ENCODE measurements at places on chromosomes 1 and 21.
A peak's percentile ranks its signal among the peaks of the same experiment; 100 is the strongest.

GRCh38 chr1:161738627-161739287 lies 10.8 kb upstream of the DUSP12 start:
- DNase-seq = peak; percentile 34

- no peak for DNase-seq
Observed at GRCh38 chr1:173002891-173003838, 47.6 kb downstream of the TNFSF18 start.

DNA sequence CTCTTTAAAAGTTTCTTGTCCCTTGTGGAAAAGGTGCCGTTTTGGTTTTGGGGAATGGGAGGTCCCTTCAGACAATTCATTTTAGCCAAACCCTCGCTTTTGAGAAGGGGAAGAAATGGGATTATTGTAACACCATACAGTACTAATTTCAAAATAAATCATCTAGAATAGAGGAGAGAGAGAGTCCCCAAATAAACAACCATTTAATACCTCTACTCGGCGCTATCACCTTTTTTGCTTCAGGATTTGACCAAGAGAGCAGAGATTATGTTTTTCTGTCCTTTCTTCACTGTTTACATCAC lies 770 bp upstream of the RC3H1 start:
- no peak for DNase-seq

DNA sequence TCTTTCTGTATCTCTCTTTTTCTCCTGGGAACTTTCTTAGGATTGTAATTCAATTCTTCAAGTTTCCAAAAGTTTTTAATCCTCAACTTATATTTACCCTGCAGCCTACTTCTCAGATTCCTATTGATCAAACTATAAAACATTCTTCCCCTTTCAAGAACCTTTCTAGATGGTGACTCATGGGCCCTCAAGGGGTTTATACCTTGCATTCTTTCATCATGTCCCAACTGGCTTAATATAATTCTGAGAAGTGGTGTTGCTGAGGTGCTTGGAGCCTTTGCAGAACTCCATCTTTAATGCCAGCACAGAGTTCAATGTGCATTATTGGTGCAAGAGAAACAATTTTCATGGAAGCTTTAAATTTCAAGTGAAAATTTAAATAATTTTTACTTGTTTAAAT lies 273.4 kb downstream of the VAV3 start:
- no peak for DNase-seq

GRCh38 chr1:209618756-209619420 lies 33.3 kb downstream of the LAMB3 start:
- no peak for DNase-seq

DNA sequence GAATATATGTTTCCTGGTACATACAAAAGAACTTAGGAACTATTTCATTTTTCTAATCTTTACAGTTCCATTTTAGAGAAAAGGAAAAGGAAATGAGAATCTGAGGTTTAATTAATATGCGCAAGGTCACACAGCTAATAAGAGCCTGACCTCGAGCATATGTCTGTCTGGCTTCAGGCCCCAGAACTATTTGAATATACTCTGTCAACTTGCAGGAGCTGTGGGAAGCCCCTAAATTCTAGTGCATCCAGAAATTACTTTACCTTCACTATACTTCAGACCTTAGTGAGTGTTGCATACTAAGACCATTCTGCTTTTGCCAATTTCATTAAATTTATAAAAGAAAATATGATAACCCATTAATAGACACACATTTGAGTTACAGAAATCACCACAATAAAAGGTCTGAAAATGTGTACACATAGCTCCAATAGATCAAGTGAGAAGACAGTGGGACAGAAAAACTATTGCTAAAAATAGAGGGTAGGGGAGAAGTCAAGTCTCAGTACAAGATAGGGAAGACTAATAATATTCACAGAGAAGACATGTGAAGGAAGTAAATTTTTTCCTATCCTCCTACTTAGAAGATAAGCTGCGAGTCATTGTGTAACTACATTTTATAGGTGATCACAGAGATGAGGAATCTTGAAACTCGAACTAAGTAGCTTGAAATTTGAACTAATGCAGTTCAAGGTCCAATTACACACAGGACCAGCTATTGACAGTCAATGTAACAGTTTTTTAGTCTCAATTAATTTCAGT lies 3.8 kb downstream of the RGS13 start:
- no peak for DNase-seq

DNA sequence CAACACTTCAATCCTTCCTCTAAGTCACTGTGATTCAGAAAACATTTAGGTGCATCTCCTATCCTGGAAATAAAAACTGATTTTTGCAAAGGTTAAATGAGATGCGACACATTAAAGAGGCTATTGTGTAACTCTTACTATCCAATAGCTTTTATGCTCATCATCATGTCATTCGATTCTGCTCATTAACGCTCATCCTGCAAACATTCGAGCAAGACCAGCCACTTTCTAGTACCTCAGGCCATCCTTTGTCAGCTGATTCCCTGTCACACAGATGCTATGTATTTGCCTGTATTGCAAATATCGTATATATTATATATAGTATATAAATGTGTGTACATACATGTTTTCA lies 131.6 kb downstream of the TLR5 start:
- no peak for DNase-seq

- DNase-seq = no peak
Observed at GRCh38 chr1:224338150-224338838, 8.3 kb upstream of the NVL start.

DNA sequence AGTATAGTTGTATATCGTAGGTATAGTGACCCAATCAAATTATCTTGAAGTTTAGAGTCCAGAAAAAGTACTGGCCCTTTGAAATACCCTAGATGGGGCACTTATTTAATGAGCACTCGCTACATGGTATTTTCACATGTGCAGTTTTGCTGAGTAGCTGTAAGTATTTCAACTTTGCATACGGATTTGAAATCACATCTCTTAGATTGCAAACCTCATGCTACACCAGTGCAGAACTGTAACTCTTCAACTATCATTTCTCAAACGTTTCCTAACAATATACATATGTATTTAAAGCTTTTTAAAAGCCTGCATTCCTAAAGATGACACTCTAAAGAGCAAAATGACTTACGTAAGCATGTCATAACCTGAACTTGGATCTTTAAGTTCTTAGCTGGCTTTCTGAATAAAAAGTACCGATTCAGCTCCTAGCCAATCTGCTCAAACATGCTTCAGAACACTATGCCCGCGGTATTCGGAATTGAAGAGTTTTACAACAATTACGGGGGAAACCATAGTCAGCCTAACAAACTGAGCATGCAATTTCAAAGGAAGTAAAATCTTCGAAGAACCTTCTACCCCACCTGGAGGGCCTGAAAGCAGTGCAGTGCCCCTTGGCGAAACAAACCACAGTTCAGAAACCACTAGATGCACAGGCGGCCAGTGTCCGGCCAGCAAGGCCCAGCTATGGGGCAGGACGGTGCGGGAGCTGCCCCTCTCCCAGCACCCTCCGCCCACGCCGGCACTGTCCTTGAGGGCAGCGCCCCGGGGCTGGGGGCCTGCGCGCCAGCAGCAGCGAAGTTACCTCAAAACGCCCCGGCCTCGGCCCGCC lies 863 bp downstream of the FH start:
- peak; percentile 24 for DNase-seq

GRCh38 chr21:21612466-21612865 lies 614.3 kb downstream of the NCAM2 start:
- DNase-seq = no peak

DNA sequence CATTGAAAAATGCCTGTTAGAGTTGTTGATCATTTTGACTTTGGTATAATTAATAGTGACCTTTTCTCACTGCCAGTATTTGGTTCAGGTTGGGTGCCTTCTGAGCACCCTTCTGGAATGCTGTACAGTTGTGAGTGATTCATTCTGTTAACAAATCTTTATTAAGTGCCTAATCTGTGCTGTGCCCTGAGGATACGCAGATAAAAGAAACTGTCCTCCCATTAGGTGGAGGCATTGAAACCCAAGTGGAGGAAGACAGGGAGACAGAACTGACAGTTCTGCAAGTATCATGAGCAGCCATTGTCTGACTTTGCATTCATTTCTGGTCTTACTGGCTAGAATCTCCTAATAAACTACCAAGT lies 76.1 kb upstream of the ZNF326 start:
- DNase-seq = no peak

DNA sequence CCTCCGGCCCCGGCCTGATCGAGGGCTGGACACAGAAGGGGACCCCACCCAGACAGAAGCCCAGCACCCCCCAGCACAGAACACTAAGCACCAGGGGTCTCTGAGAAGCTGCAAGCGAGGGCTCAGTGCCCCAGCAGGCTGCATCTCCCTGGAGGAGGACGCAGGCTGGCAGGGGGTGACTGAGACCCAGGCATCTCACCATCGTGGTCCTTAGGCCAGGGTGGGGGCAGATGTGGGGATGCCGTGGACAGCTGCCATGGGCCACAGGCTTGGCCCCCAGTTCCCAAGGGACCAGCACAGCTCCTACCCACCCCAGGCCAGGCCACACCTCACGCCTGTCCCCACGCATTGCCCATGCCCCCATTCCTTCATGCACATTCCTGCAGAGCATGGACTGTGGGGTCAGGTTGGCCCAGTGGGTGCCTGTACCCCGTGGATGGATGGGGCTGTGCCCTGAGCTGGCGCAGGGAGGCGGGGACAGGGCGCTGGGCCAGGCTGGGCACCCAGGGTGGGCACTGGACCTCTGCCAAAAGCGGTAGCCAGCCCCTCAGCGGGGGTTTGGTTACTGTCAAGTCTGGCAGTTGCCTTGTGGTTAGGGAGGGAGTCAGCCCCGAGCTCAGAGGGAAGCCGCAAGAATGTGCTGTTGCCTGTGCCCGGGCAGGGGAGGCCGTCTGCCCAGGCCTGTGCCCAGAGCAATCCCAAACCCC lies 61.5 kb downstream of the ARHGEF16 start:
- no peak for DNase-seq

GRCh38 chr1:94486990-94487389 lies 54.6 kb downstream of the F3 start:
- DNase-seq = no peak

DNA sequence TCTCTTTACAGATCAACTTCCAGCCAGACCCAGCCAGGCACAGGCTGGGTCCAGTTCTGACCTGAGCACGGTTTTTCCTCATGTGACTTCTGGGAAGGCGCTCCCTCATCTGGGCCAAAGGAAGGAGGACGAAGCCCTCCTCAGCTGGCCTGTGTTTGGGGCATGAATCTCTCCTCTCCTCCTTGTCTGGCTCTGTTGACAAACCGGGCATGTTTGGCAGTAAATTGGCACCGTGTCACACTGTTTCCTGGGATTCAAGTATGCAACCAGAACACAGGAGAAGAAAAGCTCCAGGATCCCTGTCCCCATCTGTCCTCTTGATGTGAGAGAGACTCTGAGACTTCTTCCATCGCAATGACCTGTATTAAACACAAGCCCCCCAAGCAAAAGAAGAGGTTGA lies 18.3 kb downstream of the NECAP2 start:
- no peak for DNase-seq

- no peak for DNase-seq
Observed at GRCh38 chr1:186494832-186495271, 33.9 kb upstream of the PDC start.

- DNase-seq = no peak
Observed at GRCh38 chr1:210234329-210234757, 1.7 kb downstream of the SERTAD4 start.

DNA sequence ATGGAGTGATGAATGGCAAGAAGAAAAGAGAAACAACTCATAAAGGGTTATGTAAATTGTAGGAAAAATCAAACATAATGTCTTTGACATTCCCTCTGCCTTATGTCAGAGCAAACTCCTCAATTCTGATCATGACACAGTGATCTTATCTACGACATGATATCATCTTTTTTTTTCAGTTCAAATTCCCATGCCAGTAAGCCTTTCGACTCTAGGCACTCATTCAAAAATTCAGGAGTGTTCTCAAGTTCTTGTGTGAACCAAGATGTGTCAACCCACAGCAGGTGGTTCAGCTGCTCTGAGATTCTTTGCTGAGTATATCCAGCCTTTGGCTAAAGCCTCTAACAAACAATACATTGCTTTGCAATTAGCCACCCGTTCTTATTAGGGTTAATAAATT lies 97.1 kb upstream of the ESRRG start:
- no peak for DNase-seq

DNA sequence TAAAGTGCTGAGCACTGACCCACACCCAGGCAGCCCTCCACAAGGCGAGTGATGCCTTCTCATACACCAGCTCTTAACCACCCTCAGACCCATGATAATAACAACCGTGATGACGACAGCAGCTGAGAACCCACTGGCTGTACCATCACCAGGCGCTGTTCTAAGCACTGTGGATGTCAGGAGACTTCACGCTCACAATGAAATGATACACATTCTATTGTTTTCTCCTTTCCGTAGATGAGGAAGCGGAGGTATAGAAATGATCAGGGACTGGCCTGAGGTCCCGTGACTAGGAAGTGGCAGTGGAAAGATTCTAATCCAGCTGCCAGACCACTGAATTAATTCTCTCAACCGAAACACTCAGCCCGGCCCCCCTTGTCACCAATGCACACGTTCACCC lies 32.6 kb downstream of the SDC3 start:
- no peak for DNase-seq

- DNase-seq = no peak
Observed at GRCh38 chr1:118291661-118292060, 106.6 kb upstream of the SPAG17 start.

- peak; percentile 97 for DNase-seq
Observed at GRCh38 chr1:226083302-226084101, 21.0 kb downstream of the H3-3A start.

- DNase-seq = no peak
Observed at GRCh38 chr21:44603109-44603875, 2.9 kb downstream of the KRTAP10-7 start.

- no peak for DNase-seq
Observed at GRCh38 chr1:93816970-93817678, 61.9 kb downstream of the DNTTIP2 start.

GRCh38 chr1:86775395-86775794 lies 71.0 kb downstream of the SH3GLB1 start:
- DNase-seq = no peak

DNA sequence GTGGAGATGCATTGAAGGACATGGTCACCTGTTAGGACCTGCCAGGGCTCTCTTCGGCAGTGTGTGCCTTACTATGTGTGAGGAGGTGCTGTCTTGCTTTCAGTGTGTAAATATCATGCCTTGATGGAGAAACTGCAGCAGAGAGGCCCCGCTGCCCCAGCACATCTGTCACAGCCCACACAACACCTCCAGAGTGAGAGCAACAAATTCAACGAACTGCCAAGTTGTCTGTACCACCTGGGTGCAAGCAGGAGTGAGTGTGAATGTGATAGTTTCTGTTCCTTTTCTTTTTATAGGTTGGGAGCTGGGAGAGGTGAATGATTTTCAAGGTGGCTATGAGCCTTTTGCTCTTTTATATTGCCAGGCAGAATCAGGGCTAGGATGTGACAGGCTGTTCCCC lies 114.6 kb upstream of the KIAA0040 start:
- no peak for DNase-seq

Data from stimulated activated CD4-positive, alpha-beta T cell treated with anti-CD3 and anti-CD28 coated beads, Interleukin-2, amount 100 ng/mL, for 24 hours (primary cell).